ENCODE measurements at places on chromosomes 2 and 18. TPM values are rescaled to one million over a fixed set of nuclear protein-coding genes. Genes with fewer than 3 reads are reported as not detected.

PSD4 gene
- 35.9 TPM for total RNA-seq

CHRNG gene
- not detected for total RNA-seq

CCDC68 gene
- total RNA-seq: 35.7 TPM

DNA sequence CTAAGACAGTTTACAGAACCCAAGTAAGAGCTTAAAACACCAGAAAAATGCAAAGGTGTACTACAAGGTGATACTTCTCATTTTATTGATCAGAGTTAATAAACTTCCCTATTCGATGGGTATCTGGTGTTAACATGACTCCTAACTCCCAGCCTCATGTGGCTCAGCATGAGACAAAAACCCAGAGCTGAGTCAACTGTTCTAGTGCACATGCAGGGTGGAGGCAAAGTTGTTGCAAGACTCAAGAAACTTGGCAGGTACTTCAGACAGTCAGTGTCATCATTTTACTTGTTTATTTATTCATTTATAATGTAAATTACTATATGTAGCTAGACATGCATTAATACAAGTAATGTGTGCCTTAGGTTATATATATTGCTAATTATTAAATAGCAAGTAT, 216.6 kb upstream of the DSEL start:
- H3K4me3 ChIP-seq: no peak overlapping the region
- H3K36me3 ChIP-seq: no peaks in the 10 kb centered on the region
- H3K4me1 ChIP-seq: no peaks in the 10 kb centered on the region
- no peak for DNase-seq
- H3K27me3 ChIP-seq: no peaks in the 10 kb centered on the region
- H3K27ac ChIP-seq: no peak overlapping the region

FAM228B gene
- 45.3 TPM for total RNA-seq

- peak; percentile 58 for DNase-seq
- H3K4me1 ChIP-seq: peaks cover 39% of the 10 kb centered on the region
- H3K36me3 ChIP-seq: no peaks in the 10 kb centered on the region
Observed at GRCh38 chr2:120825370-120826259, 89.9 kb downstream of the GLI2 start.

- H3K4me1 ChIP-seq: no peaks in the 10 kb centered on the region
- no peaks in the 10 kb centered on the region for H3K36me3 ChIP-seq
- DNase-seq: peak; percentile 31
- H3K27ac ChIP-seq: no peak overlapping the region
- H3K27me3 ChIP-seq: no peaks in the 10 kb centered on the region
Observed at GRCh38 chr18:7617738-7618422, 50.8 kb downstream of the PTPRM start.

DNA sequence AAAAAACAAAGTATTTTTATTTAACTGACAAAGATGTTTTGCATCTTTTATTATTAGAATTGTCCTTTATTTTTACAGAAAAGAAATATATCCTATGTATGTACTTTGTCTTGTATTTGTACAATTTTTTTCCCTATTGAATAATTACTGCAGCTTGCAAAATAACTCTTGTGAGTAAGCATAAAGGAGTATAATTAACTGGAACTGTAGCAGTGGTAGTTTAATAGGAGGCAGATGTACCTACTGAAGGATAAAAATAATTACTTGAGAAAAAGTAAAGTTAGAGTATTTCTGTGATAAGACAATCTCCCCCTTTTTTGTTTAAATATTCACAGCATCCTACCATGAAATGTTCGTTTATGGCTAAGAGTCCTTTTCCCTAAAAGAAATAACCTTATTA, 34.7 kb downstream of the EHBP1 start:
- no peak overlapping the region for H3K4me3 ChIP-seq
- no peaks in the 10 kb centered on the region for H3K27me3 ChIP-seq
- no peaks in the 10 kb centered on the region for H3K36me3 ChIP-seq
- H3K27ac ChIP-seq: no peak overlapping the region
- peaks cover 4% of the 10 kb centered on the region for H3K4me1 ChIP-seq

- DNase-seq: no peak
- no peak overlapping the region for H3K4me3 ChIP-seq
- H3K27ac ChIP-seq: no peak overlapping the region
- no peaks in the 10 kb centered on the region for H3K4me1 ChIP-seq
- H3K27me3 ChIP-seq: no peaks in the 10 kb centered on the region
Observed at GRCh38 chr18:57208047-57208446, 61.2 kb downstream of the BOD1L2 start.

CELF4 gene
- 4.8 TPM for total RNA-seq

DNA sequence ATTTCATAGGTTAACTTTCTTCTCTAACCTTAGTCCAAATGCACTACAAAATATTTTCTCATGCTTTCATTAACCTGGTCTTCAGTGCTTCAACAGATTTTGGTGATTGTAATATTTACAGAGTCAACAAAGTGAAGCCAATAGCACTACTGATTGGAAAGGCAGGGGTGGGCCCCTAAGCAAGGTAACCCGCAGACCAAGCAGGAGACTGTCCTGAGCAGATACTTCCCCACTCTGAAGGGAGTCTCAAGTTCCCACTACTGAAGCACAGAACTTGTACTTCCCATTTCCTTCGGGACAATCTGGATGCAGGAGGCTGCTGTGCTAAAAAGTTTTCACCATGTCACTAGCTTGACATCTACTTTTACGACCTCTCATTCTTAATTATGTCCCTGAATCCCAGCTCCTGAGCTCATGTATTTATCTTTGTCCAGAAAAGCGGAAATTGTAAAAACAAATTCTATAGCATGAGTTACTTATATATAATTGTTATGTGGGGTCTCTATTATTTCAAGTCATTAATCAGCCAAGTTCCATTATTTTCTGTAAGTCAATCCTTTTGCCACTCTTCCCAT, 311.6 kb upstream of the REV1 start:
- no peak overlapping the region for H3K27ac ChIP-seq
- H3K27me3 ChIP-seq: no peaks in the 10 kb centered on the region
- H3K4me3 ChIP-seq: no peak overlapping the region
- no peak for DNase-seq

SOX11 gene
- 0.06 TPM for total RNA-seq

ANKRD30BL gene
- 41.0 TPM for total RNA-seq

DNA sequence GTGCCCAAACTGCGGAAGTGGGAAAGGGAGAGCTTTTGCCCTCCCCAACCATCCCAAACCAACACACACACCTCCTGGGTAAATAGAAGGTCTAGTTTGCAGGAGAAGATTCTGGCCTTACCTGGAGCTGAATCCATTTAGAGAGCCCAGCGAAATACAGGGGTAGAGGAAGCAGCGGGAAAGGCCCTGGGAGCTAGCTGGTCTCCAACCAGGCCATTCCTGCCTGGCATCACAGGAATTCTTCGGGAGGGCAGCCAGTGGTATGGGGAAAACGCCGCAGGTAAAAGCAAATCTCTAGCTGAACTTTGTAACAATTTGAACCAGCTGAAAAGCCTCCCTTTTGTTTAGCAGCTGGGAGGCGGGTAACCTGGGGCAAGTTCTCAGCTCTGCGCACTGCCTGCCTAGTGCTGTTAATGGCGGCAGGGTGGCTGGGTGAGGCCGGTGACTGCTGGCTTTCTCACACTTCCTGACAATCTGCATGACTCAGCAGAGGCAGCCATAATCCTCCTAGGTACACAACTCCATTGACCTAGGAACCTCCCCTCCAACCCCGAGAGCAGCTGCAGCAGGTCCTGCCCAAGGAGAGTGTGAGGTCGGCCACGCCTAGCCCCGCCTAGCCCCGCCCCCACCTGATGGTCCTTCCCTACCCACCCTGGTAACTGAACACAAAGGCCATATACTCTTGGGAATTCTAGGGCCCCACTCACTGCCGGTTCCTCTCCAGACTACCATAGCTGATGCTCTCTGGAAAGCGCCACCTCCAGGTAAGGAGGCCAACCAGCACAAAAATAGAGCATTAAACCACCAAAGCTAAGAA, 483.8 kb upstream of the REG3G start:
- no peaks in the 10 kb centered on the region for H3K27me3 ChIP-seq
- H3K36me3 ChIP-seq: no peaks in the 10 kb centered on the region
- DNase-seq: peak; percentile 42
- peak overlapping the region; percentile 11 for H3K4me3 ChIP-seq
- no peak overlapping the region for H3K27ac ChIP-seq

- H3K27ac ChIP-seq: no peak overlapping the region
- DNase-seq: no peak
- H3K4me3 ChIP-seq: no peak overlapping the region
- H3K36me3 ChIP-seq: no peaks in the 10 kb centered on the region
Observed at GRCh38 chr18:10023853-10024570, 110.2 kb downstream of the VAPA start.

- no peaks in the 10 kb centered on the region for H3K27me3 ChIP-seq
- no peak overlapping the region for H3K27ac ChIP-seq
- H3K4me1 ChIP-seq: peaks cover 4% of the 10 kb centered on the region
- no peaks in the 10 kb centered on the region for H3K36me3 ChIP-seq
Observed at GRCh38 chr18:79599441-79599931, 80.1 kb upstream of the CTDP1 start.

GRCh38 chr2:238117199-238118154, 17.3 kb downstream of the ESPNL start:
- H3K4me1 ChIP-seq: no peaks in the 10 kb centered on the region
- no peak overlapping the region for H3K4me3 ChIP-seq
- no peaks in the 10 kb centered on the region for H3K36me3 ChIP-seq
- no peak overlapping the region for H3K27ac ChIP-seq
- no peak for DNase-seq

DNA sequence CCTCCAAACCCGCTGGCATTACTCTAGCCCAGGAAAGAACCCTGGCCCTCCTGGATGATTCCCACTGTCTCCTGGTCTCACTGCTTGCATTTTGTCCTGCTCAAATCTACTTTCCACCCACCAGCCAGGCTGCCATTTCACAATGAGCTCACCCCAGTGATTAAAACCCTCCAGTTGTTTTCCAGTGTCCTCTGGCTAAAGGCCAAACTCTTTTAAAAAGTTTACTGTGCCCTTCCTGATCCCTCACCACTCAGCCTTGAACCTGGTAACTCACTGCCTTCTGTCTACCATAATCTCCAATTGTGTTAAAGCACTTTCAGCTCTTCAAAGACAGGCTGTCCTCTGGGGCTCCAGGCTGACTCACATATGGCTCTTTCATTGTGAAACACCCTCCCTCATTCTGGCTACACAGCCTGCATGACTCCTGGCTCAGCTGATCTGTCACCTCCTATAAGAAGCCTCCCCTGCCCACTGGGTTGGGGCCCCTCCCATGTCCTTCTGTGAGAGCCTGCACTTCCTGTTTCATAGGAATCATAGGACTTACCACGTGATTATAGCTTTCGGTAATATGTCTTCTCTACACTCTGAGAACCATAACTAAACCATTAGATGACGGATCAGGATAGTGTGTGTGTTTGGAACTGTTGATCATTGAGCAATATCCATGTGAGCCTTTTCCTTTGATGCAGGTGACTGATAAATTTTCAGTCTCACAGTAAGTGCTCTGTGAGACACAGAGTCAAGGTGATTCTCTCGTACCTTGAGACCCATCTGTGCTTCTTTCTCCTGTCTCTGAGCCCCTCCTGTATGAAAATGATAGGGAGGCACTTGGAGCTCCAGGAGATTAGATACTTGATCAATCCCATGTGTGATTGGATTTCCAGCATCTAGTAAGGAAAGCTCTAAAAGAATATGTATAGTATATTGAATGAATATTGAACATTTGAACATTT, 590.8 kb upstream of the ID2 start:
- no peaks in the 10 kb centered on the region for H3K4me1 ChIP-seq
- no peaks in the 10 kb centered on the region for H3K36me3 ChIP-seq
- H3K27me3 ChIP-seq: no peaks in the 10 kb centered on the region
- DNase-seq: peak; percentile 17

- H3K36me3 ChIP-seq: no peaks in the 10 kb centered on the region
- H3K27ac ChIP-seq: peak overlapping the region; percentile 59
- no peaks in the 10 kb centered on the region for H3K27me3 ChIP-seq
- H3K4me3 ChIP-seq: no peak overlapping the region
- no peak for DNase-seq
Observed at GRCh38 chr2:237483018-237483731, 3.9 kb upstream of the MLPH start.

- H3K4me1 ChIP-seq: no peaks in the 10 kb centered on the region
- H3K27ac ChIP-seq: no peak overlapping the region
- H3K36me3 ChIP-seq: no peaks in the 10 kb centered on the region
- no peaks in the 10 kb centered on the region for H3K27me3 ChIP-seq
- DNase-seq: no peak
Observed at GRCh38 chr2:132963161-132963560, 293.2 kb upstream of the LYPD1 start.

- H3K27me3 ChIP-seq: no peaks in the 10 kb centered on the region
- H3K4me1 ChIP-seq: no peaks in the 10 kb centered on the region
- H3K4me3 ChIP-seq: no peak overlapping the region
- H3K36me3 ChIP-seq: no peaks in the 10 kb centered on the region
- no peak for DNase-seq
Observed at GRCh38 chr18:60698901-60699300, 326.3 kb upstream of the MC4R start.

DNA sequence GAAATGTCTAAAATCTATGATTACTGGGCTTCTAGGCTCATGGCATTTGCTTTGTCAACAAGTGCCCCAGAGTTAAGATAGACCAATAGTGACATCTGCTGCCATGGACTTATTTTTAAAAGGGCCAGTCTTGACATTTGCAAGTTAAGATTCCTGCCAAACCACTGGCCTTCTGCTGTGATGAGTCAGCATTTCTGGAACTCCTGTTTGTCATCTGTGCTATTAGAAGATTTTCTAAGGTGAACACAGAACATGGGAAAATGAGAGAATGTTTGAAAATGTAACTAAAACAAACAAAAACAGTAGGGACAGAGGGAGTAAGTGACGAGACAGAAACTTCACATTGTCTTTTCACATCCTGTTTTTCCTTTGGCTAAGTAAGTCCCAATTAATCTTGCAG, 93.7 kb upstream of the WDR75 start:
- peak; percentile 32 for DNase-seq
- H3K4me3 ChIP-seq: no peak overlapping the region
- H3K4me1 ChIP-seq: peaks cover 8% of the 10 kb centered on the region
- peak overlapping the region; percentile 7 for H3K27ac ChIP-seq
- no peaks in the 10 kb centered on the region for H3K27me3 ChIP-seq

- H3K27me3 ChIP-seq: no peaks in the 10 kb centered on the region
- no peak overlapping the region for H3K4me3 ChIP-seq
- no peak overlapping the region for H3K27ac ChIP-seq
- no peaks in the 10 kb centered on the region for H3K36me3 ChIP-seq
- no peaks in the 10 kb centered on the region for H3K4me1 ChIP-seq
Observed at GRCh38 chr18:23250893-23251656, 115.8 kb downstream of the CABLES1 start.

EGR4 gene
- total RNA-seq: 14.9 TPM

DNA sequence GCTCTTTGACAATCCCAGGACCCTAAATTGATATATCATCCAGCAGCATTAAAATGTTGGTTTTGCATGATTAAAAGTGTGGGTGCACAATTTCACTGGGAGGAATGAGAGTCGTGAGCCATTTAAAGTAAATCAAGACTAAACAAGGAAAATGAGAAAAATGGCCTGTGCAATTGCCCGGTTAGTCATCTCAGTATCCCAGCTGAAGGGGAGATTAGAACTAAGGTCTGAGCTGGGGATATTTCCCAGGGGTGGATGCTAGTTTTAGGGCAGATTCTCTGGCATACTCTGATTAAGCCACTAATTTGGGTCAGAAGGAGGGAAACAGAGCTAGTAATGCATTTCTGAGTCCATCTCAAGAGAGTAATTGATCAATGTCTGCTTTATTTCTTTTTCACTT, 177.2 kb downstream of the EN1 start:
- no peak overlapping the region for H3K27ac ChIP-seq
- no peaks in the 10 kb centered on the region for H3K36me3 ChIP-seq
- H3K4me1 ChIP-seq: no peaks in the 10 kb centered on the region
- H3K4me3 ChIP-seq: no peak overlapping the region

- H3K4me1 ChIP-seq: no peaks in the 10 kb centered on the region
- H3K27me3 ChIP-seq: no peaks in the 10 kb centered on the region
- no peaks in the 10 kb centered on the region for H3K36me3 ChIP-seq
- H3K4me3 ChIP-seq: no peak overlapping the region
Observed at GRCh38 chr2:72040629-72041571, 106.8 kb downstream of the CYP26B1 start.

Data from testis (tissue), 5 donors.